Daoy (cell line): ENCODE measurements at places on chromosomes 16 and 17. TPM values are rescaled to one million over a fixed set of nuclear protein-coding genes. Genes with fewer than 3 reads are reported as not detected.

GRCh38 chr16:1469693-1470201, 5.1 kb downstream of the CLCN7 start:
- DNase-seq, result no peak

DNA sequence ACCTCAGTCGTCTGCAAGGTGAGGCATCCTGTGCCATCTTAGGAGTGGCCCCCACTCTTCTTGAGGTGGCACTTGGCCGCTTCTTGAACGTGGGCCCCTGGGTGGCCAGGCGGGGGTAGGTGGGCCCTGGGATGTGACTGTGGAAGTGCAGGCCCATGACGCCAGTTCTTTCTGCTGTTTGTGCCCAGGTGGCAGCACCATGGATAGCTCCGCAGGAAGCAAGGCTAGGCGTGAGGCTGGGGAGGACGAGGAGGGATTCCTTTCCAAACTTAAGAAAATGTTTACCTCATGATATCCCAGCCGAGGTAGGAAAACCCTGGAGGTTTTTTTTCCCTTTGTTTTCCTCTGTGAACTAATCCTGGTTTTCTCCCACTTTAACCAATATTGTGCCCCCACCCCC, 19.8 kb downstream of the NMRAL1 start:
- no peak for DNase-seq

- DNase-seq, result no peak
Measured at GRCh38 chr16:67456391-67457081, 24.4 kb downstream of the ATP6V0D1 start.

DNA sequence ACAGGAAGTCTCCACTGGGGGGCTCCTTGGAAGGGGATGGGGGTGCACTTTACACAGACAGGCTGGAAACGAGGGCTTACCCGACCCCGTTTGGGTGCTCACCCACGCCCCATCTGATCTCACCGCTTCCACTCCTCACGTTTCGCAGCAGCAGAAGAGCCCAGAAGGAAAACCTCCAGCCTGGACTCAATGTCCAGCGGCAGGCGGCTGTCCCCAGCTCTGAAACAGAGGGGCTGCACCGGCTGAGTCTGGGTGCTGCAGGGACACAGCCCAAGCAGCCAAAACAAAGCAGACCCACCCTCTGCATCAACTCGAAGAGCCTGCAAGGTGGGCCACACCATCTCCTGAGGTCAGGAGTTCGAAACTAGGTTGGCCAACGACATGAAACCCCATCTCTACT, 3.9 kb downstream of the MEAK7 start:
- no peak for DNase-seq

DNA sequence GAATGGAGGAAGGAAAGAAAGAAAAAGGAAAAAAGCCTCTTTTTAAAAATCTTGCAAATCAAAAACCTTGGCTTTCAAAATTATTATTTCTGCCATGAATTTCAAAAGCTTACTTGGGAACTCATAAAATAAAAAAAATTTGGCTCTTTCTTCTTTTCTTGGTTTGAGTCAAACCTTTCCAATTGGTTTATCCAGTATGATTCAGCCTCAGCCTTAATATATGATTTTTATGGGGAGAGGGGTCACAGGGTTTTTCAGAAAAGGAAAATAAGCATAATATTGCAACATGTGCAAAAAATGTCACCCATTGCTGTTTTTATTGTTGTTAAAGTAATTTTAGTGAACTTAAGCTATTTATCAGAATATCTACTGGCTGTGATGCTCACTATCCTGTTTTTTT, 31.2 kb upstream of the HAPSTR1 start:
- no peak for DNase-seq

GRCh38 chr17:38507436-38507835, 79.2 kb downstream of the ARHGAP23 start:
- DNase-seq, result no peak

DNA sequence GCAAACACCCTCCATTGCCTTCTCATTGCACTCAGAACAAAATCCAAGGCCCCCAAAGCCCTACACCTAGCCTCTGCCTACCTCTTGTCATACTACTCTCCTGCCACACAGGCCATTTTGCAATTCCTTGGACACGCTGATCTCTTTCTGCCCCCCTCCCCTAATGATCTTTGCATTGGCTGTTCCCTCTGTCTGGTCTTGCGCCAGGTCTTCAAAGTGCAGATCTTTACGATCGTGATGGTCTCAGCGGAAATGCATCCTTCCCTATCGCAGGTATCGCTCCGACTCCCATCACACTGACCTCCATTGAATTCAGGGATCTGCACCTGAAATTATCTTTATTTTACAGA, 777 bp upstream of the MOSMO start:
- DNase-seq, result no peak

GRCh38 chr17:69654981-69655855, 240.7 kb downstream of the MAP2K6 start:
- DNase-seq, result peak; percentile 31

DNA sequence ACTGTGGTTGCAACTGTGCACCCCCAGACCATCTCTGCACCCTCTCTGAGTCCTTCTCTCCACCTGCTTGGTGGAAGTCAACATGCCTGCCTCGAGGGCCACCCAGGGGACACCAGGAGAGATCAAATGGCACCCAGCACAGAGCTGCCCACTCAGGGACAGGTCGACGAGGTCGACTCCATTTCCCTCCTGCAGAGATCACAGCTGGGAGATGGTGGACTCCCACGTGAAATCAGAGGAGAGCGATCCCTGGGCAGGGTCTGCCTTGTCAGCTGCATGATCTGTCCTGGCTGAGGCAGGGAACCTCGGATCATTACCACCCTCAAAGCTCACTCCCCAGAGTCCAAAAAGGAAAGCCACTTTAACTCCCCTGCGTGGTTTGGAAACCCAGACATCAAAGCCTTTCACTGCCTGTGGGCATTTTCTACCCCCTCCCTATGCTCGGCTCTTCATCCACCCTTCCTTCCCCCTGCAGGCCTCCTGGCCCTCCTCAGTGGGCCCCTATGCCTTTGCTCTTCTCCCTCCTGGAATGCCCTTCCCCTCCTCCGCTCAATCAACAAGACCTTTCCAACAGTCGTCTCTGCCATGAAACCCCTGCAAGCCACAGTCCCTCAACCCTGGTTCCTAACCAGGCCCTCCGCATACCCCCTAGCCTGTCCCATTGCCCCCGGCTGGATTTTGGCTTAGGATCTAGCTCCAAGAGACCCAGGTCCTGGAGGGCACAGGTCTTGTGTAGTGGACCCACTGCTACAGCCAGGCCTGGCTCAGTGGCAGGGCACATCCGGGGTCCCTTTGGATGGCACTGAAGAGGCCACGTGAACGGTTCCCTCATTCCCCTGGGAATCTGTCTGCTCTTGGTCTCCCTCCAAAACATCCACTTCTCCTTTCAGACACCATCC, 103.8 kb upstream of the RPL38 start:
- no peak for DNase-seq

DNA sequence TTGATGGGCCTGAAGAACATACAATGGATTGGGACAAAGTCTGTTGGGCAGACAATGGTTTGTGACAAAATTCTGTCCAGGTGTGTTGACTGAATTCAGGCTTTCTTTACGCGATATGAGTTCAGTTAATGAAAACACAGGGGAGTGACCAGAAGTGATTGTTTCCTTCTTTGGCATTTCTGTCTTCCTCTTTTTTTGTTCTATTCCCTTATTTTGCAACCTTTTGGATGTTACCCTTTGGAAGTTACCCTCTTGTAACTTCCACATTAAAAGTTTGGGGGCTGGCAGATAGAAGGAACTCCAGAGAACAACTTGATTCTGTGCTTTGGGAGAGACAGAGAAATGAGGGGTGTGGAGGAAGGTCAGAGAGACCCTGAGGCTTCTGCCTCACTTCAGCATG, 126.7 kb downstream of the PITPNC1 start:
- DNase-seq, result no peak

GRCh38 chr16:9499941-9500593, 408.6 kb downstream of the HAPSTR1 start:
- DNase-seq, result no peak

DNA sequence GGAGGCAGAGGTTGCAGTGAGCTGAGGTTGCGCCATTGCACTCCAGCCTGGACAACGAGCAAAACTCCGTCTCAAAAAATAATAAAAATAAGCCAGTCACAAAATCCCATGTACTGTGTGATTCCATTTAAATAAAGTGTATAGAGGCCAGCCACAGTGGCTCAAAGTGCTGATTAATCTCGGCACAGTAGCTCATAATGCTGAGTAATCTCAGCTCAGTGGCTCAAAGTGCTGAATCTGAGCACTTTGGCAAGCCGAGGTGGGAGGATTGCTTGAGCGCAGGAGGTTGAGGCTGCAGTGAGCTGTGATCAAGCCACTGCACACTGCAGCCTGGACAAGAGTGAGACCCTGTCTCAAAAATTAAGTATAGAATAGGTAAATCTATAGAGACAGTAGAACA, 4.9 kb downstream of the TMED6 start:
- DNase-seq, result no peak

DNA sequence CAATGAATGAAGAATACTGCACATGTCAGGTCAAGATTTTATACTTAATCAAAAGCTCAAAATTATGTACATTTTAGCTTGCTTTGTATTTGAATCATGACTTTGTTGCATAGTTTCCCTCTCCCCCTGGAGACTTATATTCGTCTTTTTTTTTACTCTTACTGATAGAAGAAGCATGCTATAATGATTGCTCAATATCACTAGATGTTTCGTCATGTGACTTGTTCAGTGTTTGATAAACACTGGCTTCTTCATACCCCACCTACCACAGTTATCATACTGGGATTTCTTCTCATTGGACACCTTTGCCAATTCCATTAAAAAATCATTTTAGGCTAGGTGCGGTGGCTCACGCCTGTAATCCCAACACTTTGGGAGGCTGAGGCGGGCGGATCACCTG, 148.7 kb downstream of the FTO start:
- no peak for DNase-seq

- no peak for DNase-seq
Measured at GRCh38 chr17:45902892-45903346, 8.6 kb downstream of the MAPT start.

Gene B3GNT9
- 5.5 and 9.8 TPM in 2 replicates for total RNA-seq

Gene CIBAR2
- not detected in 2 replicates for total RNA-seq

Gene LPCAT2
- total RNA-seq, result 0.45 and 0.69 TPM in 2 replicates

Gene DBNDD1
- total RNA-seq, result 2.6 and 3.0 TPM in 2 replicates
